GM19239 (cell line): ENCODE measurements at places on chromosomes 2 and 18.

DNA sequence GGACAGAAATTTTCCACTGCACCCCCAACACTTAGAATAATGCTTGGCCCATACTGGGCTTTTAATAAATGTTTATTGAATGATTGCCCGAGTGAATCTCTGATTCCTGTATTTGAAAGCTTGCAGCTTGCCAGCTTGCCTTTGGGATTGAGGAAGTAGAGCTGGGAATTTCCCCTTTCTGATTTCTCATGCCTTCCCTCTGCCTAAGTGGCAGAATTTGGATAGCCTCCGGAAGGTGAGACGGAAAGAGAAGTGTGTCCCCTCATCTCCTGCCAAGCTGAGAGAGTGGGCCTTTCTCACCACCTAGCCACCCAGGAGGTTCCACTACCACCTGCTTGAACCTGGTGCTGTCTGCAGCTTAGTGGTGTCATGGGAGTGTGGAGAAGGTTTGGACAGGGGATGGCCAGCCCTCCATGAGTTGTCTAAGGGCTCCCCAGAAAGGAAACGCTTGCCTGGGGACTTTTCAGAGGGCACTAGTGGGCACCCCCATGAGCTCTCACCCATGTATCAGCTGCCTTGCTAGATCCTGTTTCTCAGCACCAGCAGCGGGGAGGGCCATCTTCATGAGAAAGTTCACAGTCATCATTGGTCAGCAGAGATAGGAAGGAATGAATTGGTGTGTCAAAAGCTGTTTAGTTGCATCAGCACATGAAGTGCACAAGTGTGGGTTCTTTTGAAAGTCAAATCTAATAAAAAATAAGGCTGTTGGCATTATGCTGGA lies 8.6 kb upstream of the NCOA1 start:
- DNase-seq = no peak

GRCh38 chr2:190837420-190837819 lies 43.2 kb upstream of the GLS start:
- DNase-seq = no peak

- no peak for DNase-seq
Observed at GRCh38 chr2:98761909-98762308, 31.0 kb upstream of the MGAT4A start.

- DNase-seq = no peak
Observed at GRCh38 chr2:119289642-119290041, 66.0 kb downstream of the STEAP3 start.

GRCh38 chr2:38565333-38565732 lies 37.4 kb downstream of the HNRNPLL start:
- DNase-seq = no peak

DNA sequence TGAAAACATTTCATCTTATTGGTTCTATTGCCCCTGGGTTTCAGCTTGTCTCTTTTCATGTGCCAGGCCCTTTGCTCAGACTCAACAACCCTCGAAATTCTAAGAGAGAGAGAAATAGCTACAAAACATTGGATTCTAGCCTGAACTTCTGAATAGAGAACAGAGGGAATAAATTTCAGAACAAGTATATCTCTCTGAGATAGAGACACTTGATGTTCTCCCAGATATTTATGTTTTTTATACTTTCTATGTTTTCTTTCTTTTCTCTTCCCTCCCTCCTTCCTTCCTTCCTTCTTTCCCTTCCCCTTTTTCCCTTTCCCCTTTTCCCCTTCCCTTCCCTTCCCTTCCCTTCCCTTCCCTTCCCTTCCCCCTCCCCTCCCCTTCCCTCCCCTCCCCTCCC lies 279.5 kb upstream of the SPRED2 start:
- DNase-seq = no peak

DNA sequence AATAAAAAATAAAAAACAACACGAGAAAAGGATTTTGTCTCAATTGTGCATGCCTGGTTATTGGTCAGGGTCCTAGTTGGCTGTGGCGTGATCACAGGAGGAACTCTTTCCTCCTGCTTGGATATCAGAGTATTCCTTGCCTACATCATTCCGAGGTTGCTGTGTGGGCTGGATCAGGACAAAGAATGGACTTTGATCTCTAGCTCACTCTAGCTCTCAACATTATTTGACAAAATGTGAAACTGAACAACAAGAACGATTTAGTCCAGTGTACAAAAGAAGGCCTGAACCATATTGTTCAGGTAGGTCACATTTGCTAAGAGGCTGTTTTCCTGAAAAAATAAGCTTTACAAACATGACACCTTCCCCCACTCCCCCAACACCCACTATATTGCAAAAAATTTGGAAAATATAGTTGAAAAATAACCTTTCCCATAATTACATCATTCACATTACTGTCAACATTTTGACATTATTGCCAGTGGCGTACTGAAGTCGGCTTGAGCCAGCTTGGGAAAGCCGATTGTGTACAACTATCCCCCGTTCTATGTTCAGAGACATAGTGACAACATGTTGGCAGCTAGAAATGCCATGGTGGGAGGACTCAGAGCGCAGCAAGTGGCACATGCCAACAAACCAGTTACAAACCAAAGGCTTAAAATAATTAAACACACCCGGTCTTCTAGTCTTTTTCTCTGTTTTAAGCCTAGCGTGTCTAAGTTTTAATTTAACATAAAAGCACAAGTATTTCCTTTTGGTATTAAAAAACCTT lies 179.0 kb downstream of the LPIN1 start:
- DNase-seq = no peak

DNA sequence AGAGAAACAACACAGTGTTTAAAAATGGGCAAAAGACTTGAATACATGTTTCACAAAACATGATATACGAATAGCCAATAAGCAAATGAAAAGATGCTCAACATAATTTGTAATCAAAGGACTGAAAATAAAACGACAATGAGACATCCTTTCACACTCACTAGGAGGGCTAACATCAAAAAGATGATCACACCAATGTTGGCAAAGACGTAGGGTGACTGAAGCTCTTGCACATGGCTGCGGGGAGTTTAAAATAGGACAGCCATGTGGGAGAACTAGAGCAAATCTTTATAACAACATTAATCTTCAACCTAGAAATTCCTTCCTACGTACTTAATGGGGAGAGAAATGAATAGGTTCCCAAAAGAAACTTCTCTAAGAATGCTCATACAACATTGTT lies 19.2 kb upstream of the SEH1L start:
- no peak for DNase-seq

DNA sequence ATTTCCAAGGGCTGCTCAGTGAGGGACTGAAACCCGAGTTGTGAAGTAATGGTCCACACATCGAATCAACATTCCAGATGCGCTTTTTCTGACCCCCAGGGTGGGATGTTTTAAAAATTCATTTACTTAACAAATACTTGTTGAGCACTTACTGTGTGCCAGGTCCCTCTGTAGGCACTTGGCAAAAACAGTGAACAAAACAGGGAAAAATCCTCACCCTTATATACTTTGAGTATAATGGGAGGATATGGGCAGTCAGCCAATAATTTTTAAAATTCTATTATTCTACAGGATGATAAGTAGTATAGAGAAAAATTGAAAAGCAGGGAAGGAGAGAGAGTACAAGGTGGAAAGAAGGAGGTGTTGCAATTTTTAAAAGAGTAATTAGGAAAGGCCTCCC lies 31.3 kb upstream of the AFTPH start:
- DNase-seq = no peak

DNA sequence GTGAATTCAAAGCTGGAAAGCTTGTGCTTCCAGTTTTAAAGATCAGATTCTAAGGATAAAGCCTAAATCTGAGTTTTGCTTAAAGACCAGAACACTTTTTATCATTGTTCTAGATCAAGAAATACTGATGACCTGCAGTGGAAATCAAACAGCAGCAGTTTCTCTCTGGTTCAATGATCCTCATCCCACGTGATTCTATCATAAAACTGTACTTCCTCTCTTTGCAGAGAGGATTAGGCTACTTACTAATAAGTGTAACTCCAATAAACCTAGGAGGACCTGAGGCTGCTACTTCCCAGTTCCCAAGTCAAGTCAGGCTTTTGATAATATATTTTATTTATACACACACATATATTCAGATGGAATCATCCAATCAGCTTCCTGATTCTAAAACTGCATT lies 81.9 kb downstream of the TCF4 start:
- no peak for DNase-seq

DNA sequence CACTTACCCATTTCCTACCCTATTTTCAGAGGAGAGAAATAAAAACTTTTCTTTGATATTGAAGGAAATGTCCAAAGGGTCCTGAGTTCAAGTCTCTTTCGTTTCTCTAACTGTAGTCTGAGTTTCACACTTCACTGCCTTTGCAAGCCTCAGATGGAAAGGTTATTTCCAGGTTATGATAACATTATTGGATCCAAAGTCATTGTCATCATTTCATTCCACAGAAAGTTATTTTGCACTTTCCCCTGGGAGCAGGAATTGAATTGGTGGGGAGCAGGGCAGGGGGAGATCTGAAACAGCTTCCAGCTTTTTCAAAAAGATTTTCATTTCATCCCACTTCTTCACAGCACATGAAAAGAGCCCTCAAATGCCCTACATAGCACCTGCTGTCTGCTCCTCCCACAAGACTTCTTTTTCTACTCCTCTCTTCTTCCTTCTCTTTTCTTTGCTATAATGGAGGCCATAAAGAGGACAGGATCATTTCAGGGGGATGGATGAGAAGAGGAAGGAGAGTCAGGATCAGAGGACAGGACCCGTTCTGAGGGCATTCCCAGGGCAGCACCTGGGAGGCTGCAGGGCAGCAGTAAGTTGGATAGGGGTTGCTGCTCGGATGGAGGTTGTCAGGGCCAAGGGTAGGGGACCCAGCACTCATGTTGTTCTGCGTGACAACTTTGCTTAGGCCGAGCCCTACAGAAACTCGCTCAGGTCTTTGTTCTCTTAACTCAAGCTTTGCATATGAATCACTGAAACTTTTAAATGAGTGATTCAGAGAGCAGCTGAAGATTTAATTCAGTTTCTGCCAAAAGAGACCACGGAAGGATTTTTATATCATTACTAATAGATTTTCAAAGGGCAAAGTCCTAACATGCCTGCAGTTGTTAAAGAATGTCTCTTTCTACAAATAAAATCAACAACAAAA lies 11.4 kb upstream of the GALNT5 start:
- DNase-seq = no peak

GRCh38 chr2:31238906-31239592 lies 5.1 kb downstream of the EHD3 start:
- DNase-seq = no peak

GRCh38 chr18:49931179-49931578 lies 117.8 kb upstream of the ACAA2 start:
- DNase-seq = no peak

GRCh38 chr18:45684341-45685115 lies 39.5 kb upstream of the SLC14A1 start:
- no peak for DNase-seq

GRCh38 chr2:150088538-150088937 lies 398.9 kb downstream of the RND3 start:
- DNase-seq = no peak

DNA sequence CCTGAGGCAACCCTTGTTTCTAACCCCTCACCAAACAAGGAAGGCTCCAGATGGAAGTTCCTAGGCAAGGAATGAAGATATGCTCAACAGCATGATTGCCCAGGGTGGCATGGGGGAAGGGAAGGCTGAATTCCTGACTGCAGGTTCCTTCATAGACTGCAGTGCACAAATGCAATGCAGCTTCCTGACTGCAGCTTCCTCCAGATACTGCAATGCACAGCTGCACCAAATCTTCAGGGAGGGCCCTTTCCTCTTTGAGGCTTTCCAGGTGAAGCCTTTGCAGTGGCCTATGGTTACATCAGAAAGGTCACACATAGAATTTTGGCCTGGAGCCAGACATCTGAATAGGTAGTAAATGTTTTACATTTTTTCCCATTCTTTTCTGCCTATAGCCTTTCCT lies 58.8 kb upstream of the DYNAP start:
- no peak for DNase-seq

GRCh38 chr2:9189901-9190300 lies 16.7 kb upstream of the ASAP2 start:
- DNase-seq = no peak
